ENCODE measurements at places on chromosomes 1 and 21. TPM values are rescaled to one million over a fixed set of nuclear protein-coding genes. Genes with fewer than 3 reads are reported as not detected.

The THEM5 gene
- not detected for total RNA-seq

The TTC34 gene
- total RNA-seq = 0.16 TPM

The PPIE gene
- total RNA-seq = 38.9 TPM

The FCRL1 gene
- not detected for total RNA-seq
